Right hindlimb (tissue), 1 donor: ENCODE measurements at places on chromosomes 5 and 9.

- no peak for DNase-seq
Measured at GRCh38 chr5:129410488-129410887, 49.6 kb upstream of the ADAMTS19 start.

DNA sequence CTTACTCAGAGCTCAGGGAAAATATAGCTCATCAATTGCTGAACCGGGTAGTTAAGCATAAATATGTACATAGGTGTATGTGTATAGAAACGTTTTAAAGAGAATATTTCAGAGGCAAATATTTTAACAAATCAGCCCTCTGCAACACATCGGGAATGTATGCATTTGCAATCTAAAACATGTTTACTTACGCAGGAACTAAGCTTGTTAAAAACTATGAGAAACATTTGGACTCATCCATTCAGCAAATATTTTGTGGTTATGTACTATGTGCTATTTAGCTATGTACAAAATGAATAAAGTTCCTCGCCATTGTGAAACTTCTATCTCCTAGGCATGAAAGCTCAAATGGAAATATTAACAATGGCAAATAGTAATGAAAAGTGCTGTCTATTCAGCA, 469.9 kb downstream of the ARHGEF28 start:
- DNase-seq = no peak

GRCh38 chr5:102596951-102597350, 98.2 kb upstream of the SLCO6A1 start:
- DNase-seq = no peak

DNA sequence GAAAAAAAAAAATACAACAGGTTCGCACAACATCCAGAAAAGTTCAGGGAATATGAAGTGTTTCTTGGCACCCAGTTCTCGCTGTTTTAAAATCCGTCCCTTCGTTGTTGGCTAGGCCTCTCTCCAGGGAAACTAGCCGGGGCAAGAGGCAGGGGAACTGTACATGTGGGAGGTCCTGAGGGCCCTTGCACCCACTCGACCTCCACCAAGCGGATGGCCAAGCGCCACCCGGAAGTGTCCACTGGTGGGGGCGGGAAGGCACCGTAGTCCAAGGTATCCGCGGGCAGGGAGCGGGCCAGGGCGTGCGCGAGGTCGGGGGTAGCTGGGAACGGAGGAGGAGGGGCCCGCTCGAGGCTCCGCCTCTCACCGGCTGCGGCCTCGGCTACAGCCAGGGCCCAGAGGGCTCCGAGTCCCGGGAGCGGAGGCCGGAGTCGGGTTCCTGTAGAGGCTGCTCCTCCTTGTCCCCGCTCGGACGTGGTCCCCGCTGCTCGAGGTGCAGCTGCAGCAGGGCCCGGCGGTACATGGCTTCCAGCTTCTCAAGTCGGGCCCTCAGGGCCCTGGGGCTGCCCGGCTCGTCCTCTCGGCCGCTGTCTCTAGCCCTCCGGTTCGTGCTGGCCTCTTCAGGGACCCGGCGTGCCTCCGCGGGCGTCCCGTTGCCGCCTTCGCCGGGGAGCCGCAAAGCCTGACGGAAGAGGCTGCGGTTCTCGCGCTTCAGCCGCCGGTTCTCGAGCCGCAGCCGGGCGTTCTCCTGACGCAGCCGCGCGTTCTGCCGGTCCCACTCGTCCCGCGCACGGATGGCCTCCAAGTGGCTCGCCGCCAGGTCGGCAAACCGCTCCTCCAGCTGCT, 720 bp downstream of the TUSC1 start:
- peak; percentile 90 for DNase-seq

DNA sequence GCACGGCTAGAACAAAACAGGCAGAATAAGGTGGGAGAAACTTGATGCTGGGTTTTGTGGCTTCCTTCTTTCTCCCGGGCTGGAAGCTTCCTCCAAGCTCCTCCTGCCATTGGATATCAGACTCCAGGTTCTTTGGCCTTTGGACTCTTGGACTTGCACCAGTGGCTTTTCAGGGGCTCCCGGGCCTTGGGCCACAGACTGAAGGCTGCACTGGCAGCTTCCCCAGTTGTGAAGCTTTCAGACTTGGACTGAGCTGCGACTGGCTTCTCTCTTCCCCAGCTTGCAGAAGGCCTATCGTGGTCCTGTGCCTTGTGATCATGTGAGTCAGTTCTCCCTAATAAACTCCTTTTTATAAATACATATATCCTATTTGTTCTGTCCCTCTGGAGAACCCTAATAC, 364.4 kb downstream of the DNAH5 start:
- DNase-seq = no peak

GRCh38 chr5:69432412-69433206, 17.7 kb downstream of the MARVELD2 start:
- no peak for DNase-seq
